Fibroblast of lung (primary cell): ENCODE measurements at places on chromosomes 13 and 19. TPM values are rescaled to one million over a fixed set of nuclear protein-coding genes. Genes with fewer than 3 reads are reported as not detected.

Gene EBI3
- not detected in 2 replicates for total RNA-seq

Gene KL
- total RNA-seq, result under 0.01 and 0.17 TPM in 2 replicates

Gene ZNF780B
- total RNA-seq, result 17.2 and 20.8 TPM in 2 replicates

Gene ERICH6B
- not detected in 2 replicates for total RNA-seq

Gene UQCR11
- 89.2 and 110 TPM in 2 replicates for total RNA-seq

Gene ZNF415
- 11.8 and 15.7 TPM in 2 replicates for total RNA-seq

Gene CLC
- not detected in 2 replicates for total RNA-seq

Gene RPL21
- 831 and 848 TPM in 2 replicates for total RNA-seq

Gene N4BP2L1
- 5.6 and 5.9 TPM in 2 replicates for total RNA-seq

Gene LRRC63
- total RNA-seq, result under 0.01 and 0.17 TPM in 2 replicates

Gene ZNF98
- total RNA-seq, result 0.50 TPM in 1 of 2 replicates, not detected in the other

Gene BABAM1
- total RNA-seq, result 74.3 and 79.4 TPM in 2 replicates

DNA sequence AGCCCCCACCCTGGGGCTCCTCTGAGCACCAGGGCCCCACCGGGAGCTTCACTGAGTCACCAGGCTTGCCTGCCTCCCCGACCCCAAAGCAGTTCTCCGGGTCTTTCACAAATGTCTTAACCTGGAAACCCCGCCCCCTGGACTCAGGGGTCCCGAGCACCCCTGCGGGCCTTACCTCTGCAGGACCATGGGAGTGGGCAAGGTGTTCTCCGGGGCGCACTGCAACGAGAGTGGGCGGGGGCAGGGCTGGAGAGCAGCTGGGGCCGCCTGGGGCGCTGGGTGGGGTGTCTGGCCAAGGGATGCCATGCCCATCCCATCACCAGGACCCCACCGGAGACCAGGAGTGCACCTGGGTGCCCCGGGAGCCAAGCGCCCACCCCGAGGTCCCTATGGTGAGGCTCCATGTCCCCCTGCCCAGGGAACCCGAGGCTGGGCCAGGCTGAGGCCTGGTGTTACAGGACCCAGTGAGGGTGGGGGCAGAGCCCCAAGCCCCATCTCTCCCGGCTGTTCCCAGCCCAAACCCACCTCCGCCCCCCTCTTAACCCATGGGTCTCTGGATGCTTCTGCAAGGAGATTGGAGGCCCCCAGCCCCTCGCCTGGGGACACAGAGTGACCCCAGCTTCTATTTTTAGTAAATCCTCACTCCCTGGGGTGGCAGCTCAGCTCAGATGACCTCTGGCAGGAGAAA lies 10.9 kb downstream of the MKNK2 start:
- no peak overlapping the region for H3K27ac ChIP-seq
- H3K36me3 ChIP-seq, result peaks cover 25% of the 10 kb centered on the region
- H3K4me1 ChIP-seq, result peaks cover 9% of the 10 kb centered on the region

DNA sequence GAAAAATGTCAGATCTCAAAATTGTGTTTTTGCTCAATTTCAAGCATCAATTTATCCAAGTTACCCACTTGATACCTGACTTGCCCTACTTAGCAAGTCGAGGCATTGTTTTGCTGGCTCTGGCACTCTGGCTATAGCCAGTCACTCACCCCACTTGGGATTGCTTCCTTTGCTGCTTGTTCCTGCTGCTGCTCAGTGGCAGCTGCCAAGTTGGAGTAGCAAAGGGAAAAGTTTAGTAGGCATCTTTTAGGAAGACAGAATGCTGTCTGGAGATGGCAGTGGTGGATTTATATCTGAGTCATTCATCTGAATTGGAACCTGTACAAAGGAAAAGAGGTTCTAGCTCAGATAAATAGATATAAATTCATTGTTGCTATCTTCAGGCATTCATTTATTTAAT lies 41.2 kb downstream of the PCCA start:
- no peaks in the 10 kb centered on the region for H3K27me3 ChIP-seq
- DNase-seq, result no peak
- no peak overlapping the region for H3K4me3 ChIP-seq

DNA sequence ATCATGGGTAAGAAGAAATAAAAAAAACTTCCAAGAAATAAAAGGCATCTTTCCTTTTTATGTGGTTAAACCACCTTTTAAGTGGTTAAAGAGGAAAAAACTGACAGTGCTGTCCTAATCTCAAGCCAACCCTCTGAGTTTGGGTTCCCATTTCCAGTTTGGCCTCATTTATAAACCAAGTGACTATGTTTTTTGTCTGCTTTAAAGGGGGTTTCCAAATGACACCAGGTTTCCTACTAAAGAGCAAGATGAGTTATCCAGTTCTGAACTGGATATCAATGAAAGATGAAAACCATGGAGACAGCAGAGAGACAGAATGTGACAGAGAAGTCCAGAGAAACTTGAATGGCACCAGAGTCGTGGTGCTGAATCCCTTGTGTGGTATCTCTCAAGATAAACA lies 251.5 kb downstream of the ABCC4 start:
- H3K4me3 ChIP-seq, result no peak overlapping the region
- H3K27me3 ChIP-seq, result no peaks in the 10 kb centered on the region
- H3K27ac ChIP-seq, result no peak overlapping the region
- no peaks in the 10 kb centered on the region for H3K36me3 ChIP-seq
- no peak for DNase-seq
- no peaks in the 10 kb centered on the region for H3K4me1 ChIP-seq

- peaks cover 14% of the 10 kb centered on the region for H3K4me1 ChIP-seq
- H3K4me3 ChIP-seq, result no peak overlapping the region
- no peaks in the 10 kb centered on the region for H3K27me3 ChIP-seq
- no peak for DNase-seq
- no peaks in the 10 kb centered on the region for H3K36me3 ChIP-seq
Observed at GRCh38 chr13:79935121-79935520, 405.8 kb downstream of the SPRY2 start.

DNA sequence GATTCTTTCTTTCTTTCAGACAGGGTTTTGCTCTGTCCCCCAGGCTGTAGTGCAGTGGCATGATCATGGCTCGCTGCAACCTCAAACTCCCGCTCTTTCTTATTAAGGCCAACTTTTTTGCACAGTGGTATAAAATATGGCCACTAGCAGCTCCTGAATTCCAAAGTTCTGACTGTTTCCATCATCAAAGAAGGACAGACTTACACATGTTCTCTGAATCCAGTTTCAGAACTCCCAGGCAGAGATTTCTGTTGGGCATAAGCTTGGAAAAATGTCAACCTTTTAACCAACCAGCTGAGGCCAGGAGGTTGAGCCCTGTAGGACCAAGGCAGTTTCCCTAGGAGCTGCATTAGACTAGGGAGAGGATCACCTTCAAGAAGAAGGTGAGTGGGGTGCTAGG lies 184.1 kb downstream of the HS6ST3 start:
- no peaks in the 10 kb centered on the region for H3K27me3 ChIP-seq
- no peaks in the 10 kb centered on the region for H3K36me3 ChIP-seq
- no peak overlapping the region for H3K27ac ChIP-seq
- DNase-seq, result no peak
- H3K4me3 ChIP-seq, result no peak overlapping the region

DNA sequence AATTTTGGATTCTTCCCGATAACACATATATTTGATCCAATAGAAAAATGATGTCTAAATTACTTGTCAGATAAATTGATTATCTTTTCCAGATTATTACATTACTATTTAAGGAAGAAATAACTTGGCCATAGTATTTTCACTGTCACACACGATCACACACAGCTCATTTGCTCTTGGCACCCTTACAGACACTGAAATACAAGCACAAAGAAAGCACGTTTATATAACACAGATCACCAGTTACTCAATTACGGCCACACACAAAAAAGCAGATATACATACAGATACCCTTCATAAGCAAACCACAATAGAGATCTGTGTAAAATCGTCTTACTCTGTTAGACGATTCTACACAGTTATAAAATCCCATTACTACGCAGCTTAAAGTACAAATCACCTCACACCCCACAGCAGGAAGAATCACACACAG lies 716 bp upstream of the ZNF420 start:
- no peaks in the 10 kb centered on the region for H3K4me1 ChIP-seq
- H3K4me3 ChIP-seq, result peak overlapping the region; percentile 74
- H3K36me3 ChIP-seq, result no peaks in the 10 kb centered on the region

- H3K36me3 ChIP-seq, result no peaks in the 10 kb centered on the region
- no peaks in the 10 kb centered on the region for H3K4me1 ChIP-seq
- no peak overlapping the region for H3K27ac ChIP-seq
- H3K4me3 ChIP-seq, result no peak overlapping the region
- no peaks in the 10 kb centered on the region for H3K27me3 ChIP-seq
Observed at GRCh38 chr19:7349961-7350711, 1.4 kb downstream of the ARHGEF18 start.

GRCh38 chr19:511101-511851 lies 4.0 kb downstream of the TPGS1 start:
- H3K4me3 ChIP-seq, result no peak overlapping the region
- H3K27ac ChIP-seq, result peak overlapping the region; percentile 20
- H3K4me1 ChIP-seq, result peaks cover 7% of the 10 kb centered on the region
- peaks cover 4% of the 10 kb centered on the region for H3K36me3 ChIP-seq
- no peak for DNase-seq

- no peaks in the 10 kb centered on the region for H3K36me3 ChIP-seq
- no peak overlapping the region for H3K27ac ChIP-seq
- H3K4me3 ChIP-seq, result no peak overlapping the region
- no peak for DNase-seq
Observed at GRCh38 chr19:35231956-35232645, 3.6 kb upstream of the FAM187B start.

DNA sequence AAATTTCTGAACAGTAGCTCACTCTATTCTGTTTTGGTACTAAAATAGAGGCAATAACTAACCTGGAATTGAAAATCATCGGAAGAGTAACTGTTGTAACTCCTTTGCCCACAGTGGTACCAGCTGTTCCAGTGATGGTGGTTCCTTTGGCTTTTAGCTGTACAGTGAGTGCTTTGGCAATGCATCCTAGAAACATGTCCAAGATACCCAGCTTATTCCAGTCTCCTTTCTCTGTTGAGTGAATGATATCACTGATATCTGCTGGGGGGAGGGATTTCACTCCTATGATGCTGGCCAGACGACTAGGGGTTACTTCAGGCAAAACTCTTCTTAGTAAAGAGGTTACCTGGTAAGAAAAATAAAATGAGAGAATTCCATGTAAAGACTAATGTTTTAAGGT lies 40.6 kb upstream of the FBXL3 start:
- H3K27ac ChIP-seq, result no peak overlapping the region
- DNase-seq, result no peak
- peaks cover 4% of the 10 kb centered on the region for H3K36me3 ChIP-seq
- H3K4me1 ChIP-seq, result no peaks in the 10 kb centered on the region

DNA sequence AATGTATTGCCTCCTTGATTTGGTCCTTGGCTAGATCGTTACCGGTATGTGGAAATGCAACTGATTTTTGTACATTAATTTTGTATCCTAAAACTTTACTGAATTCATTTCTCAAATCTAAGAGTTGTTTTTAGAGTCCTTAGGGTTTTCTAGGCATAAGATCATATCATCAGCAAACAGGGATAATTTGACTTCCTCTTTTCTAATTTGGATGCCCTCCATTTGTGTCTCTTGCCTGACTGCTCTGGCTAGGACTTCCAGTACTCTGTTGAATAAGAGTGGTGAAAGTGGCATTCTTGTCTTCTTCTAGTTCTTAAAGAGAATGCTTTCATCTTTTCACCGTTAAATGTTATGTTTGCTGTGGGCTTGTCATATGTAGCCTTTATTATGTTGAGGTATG lies 12.0 kb upstream of the CYP2A13 start:
- no peak overlapping the region for H3K4me3 ChIP-seq
- H3K4me1 ChIP-seq, result no peaks in the 10 kb centered on the region
- no peaks in the 10 kb centered on the region for H3K36me3 ChIP-seq
- no peak overlapping the region for H3K27ac ChIP-seq
- no peaks in the 10 kb centered on the region for H3K27me3 ChIP-seq
- DNase-seq, result no peak

GRCh38 chr19:30362156-30362754 lies 9.9 kb upstream of the ZNF536 start:
- H3K36me3 ChIP-seq, result no peaks in the 10 kb centered on the region
- DNase-seq, result no peak

DNA sequence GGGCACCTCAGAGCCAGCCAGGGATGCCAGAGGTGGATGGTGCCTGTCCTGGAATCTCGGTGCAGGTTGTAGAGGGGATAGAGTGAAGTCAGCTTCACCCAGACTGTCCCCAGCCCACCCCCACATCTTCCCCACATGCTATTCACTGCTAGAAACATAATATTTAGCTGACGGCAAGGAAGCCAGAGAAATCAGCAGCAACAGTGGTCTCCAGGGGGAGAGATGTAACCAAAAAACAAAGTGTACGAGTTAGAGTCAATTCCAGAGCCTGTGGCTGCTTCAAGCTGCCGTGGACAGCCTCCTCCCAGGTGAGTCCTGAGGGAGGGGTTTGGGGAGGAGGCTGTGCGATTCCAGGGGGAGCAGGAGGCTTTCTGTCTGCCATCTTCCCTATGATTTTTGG lies 97.6 kb downstream of the ZNF536 start:
- no peaks in the 10 kb centered on the region for H3K4me1 ChIP-seq
- no peaks in the 10 kb centered on the region for H3K27me3 ChIP-seq
- no peak overlapping the region for H3K27ac ChIP-seq
- no peak for DNase-seq
- H3K36me3 ChIP-seq, result no peaks in the 10 kb centered on the region

- H3K27me3 ChIP-seq, result no peaks in the 10 kb centered on the region
- H3K36me3 ChIP-seq, result no peaks in the 10 kb centered on the region
- H3K4me3 ChIP-seq, result peak overlapping the region; percentile 10
- H3K4me1 ChIP-seq, result no peaks in the 10 kb centered on the region
- H3K27ac ChIP-seq, result no peak overlapping the region
Observed at GRCh38 chr13:22506096-22506691, 674.6 kb upstream of the SGCG start.

DNA sequence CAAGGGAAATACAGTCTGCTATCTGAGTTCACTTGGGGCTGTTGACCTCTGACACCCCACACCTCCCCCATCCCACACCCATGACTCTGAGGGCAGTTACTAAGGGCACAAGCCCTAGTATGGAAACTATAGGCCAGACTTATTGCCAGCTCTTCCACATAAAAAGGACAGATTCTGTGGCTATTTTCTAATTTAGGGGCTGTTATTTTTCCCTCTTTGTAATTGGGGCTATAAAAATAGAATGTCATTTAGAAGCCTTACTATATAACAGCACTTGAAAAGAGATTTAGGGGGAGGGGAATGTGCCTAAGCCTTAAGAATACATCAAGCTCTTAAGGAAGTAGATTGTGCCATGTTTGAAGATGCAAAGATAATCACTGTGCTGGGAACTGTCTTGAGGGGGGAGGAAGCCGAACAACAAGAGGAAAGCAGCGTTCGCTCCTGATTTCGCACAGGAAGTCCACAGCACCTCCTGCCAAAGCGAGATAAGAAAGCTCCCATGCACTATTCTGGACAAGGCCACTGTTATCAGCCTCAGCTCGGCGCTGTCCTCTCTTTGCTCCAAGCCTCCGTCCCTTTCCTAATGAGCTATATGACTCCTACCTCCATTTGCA lies 86.6 kb downstream of the FLT1 start:
- no peaks in the 10 kb centered on the region for H3K36me3 ChIP-seq
- no peaks in the 10 kb centered on the region for H3K4me1 ChIP-seq
- H3K27ac ChIP-seq, result no peak overlapping the region
- no peak for DNase-seq
